ENCODE measurements at places on chromosomes 6 and 20.

DNA sequence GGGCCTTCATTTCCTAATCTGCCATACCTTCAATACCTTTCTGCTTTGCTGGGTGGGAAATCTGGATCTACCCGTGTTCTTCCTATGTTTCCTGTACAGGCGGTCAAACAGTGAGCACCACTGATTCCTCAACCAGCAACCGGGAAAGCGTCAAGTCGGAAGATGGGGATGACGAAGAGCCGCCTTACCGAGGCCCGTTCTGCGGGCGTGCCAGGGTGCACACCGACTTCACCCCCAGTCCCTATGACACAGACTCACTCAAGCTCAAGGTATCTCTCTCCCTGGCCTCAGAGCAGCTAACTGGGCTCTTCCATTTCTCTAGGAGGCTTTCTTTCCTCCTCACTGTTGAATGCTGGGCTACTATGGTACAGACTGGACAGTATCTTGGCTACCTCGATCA, 190.1 kb downstream of the SASH1 start:
- no peak for DNase-seq

DNA sequence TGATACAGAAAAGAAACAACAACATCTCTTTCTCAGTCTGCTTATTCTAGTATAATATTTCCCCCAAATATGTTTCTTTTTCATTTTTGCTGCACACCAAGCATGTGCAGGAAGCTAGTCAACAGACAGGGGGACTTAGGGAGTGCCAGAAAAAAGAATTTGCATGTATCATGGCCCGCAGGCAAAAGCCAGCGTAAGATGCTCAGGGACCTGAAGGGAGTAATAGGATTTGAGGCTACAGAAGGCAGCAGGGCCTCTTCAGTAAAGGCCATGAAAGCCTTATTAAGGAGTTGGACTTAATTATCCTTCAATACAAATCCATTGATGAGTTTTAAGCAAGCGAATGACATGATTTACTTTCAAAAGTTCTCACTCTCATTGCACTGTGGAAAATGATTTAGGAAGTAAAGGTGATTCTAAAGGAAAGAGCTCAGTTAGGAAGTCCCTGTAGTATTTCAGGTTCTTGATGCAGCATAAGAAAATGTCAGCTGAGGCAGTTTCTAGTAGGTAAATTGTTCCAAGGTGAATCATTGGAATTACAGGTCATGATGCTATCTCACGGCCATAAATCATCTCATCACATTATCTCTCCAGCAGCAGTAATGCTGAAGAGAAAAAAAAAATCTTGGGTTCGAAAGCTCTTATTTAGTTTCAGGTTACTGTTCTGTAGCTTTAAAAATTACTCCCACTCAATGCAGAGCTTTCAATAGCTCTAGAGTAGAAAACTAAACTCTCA, 94.8 kb downstream of the PTCHD4 start:
- DNase-seq, result no peak

DNA sequence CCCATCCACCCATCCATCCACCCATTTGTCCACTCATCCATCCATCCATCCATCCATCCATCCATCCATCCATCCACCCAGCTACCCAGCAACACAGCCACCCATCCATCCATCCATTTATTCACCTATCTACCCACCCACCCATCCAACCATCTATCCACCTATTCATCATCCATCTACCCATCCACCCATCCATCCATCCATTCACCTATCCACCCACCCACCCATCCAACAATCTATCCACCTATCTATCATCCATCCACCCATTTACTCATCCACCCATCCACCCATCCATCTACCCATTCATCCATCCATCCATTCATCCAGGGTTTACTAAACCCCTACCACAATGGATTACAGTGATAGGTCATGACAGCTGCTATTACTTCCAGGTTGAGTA, 7.4 kb downstream of the SERPINB1 start:
- DNase-seq, result no peak

DNA sequence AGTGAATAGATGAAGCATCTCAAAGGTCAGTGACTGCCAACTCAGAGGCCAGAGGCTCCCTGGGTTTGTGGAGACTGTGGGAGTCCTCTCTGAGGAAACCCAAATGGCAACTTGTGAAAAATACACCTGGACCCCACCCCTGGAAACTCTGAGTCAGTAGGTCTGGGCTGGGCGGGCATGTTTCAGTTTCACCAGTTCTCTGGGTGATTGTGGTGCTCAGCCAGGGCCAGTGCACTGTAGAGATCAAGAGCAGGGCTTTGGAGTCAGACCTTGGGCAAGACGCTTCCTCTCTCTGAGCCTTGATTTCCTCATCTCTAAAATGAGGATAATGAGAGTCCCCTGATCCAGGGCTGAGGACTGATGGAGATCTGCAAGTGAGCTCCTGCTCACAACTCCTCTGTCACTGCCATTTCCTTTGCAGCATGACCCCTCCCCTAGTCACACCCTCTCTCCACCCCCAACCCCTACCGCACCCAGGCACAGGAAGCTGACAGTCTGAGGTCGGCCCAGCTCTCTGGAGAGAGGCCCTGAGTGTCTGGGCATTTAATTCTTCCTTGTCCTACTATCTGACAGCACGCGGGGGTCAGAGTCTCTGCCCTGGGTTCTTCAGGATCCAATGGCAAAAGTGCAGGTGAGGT, 5.1 kb downstream of the DEF6 start:
- DNase-seq, result peak; percentile 49

DNA sequence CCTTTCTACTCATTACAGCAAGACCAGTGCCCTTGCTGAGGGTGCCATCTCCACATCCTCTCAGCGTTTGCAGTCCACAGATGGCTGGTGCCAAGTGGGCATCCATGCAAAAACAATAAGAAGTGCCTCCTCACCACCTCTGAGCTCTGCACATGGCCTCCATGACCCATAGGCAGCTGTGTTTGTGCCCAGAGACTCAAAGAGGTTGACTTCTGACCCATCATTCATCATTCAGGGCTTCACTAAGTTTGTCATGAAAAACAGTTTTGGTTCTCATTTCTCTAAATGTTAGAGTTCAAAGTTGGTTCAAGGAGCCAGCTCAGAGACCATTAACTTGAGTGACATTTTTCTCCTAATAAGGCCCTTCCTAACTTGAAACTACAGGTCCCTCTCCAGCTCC, 512.6 kb upstream of the MAP3K7 start:
- DNase-seq, result no peak

DNA sequence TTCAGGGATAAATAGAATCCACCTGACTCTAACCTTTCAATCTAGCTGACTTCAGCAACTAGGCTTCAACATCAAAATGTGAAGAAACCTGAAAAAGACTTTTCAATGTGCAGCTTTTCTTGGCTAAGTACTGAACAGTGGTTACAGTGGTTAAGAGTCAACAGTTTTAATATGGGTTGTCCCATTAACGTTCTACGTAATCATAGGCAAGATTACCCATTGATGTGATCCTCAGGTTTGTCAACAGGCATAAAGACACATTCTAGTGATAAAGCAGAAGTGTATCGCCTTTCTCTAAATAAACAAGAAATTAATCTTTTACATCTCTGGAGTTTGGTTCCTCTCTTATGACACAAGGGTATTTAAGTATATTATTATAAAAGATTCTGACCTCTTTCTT, 154.1 kb upstream of the RUNX2 start:
- DNase-seq, result no peak

GRCh38 chr6:167479301-167479700, 154.4 kb downstream of the TTLL2 start:
- DNase-seq, result no peak

- no peak for DNase-seq
Measured at GRCh38 chr6:89144354-89144906, 1.4 kb upstream of the PM20D2 start.

DNA sequence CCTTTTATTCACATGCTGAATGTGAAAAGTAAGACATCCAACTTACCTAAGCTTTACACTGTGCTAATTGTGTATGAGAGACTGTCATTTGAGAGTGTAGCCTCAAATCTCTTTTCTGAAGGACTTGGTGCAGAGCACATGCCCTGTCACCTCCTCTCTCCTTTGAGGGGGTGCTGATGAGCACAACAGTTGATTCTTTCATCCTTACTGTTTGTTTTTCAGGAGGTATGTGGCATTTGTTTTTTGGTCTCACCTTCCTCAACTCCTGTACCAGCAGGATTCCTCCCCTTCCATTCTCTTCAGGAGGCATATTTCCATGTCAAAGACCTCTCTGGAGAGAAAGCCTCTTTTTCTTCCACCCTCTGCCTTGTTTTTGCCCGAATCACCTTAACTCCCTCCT, 252.6 kb upstream of the CITED2 start:
- no peak for DNase-seq

DNA sequence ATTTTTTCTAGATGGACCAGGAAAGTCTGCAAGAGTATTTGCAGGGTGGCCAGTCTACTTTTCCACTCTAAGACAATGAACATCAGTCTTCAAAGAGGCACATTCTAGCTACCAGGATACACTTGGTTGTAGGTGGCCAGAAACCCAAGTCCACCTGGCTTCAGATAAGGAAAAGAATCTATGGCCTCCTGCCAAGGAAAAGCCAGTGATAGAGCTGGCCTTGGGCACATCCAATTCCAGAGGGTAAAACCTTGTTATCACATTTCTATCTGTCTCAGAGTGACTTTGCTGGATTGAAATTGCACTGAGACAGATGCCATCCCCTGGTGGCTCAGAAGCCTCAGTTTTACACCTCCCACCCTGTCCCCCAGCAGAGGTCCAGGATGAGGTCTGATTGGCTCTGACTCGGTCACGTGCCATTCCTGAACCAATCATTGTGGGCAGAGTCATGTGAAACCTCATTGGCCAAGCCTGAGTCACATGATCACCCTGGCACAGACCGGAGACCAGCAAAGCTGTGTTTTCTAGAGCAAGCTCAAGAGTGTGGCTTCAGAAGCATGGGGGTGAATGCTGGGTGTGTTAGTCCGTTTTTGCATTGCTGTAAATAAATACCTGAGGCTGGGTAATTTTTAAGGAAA, 497.4 kb upstream of the SULF2 start:
- DNase-seq, result no peak

GRCh38 chr6:72267470-72267869, 354.4 kb upstream of the KCNQ5 start:
- DNase-seq, result no peak

DNA sequence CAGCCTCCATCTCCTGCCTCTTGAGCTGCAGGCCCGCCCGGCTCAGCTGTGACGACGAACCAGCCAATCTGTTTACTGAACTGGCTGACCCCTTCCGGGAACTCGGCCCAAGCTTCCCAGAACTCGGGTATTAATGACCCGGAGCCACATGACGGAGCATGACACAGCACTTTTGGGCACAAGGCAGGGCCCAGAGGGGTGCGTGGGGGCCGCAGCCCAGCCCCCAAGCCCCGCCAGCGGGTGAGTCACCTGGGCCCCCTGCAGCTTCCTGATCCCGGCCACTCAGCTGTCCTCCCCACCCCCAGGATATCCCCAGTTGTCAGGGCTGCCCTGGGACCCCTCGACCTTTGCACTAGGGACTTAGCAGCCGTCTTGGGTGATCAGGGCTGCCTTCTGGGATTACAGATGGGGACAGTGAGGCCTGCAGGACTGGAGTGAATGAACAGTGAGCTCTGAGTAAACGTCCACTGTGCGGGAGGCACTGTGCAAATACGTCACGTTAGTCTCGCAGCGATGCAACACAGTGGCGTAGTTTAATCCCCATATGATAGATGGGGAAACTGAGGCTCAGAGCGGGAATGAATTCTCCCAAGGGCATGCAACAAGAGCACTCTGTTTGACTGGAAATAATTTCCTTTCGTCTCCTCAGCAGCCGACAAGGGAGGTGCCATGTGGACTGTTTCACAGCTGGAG, 102.1 kb downstream of the CEBPB start:
- no peak for DNase-seq

DNA sequence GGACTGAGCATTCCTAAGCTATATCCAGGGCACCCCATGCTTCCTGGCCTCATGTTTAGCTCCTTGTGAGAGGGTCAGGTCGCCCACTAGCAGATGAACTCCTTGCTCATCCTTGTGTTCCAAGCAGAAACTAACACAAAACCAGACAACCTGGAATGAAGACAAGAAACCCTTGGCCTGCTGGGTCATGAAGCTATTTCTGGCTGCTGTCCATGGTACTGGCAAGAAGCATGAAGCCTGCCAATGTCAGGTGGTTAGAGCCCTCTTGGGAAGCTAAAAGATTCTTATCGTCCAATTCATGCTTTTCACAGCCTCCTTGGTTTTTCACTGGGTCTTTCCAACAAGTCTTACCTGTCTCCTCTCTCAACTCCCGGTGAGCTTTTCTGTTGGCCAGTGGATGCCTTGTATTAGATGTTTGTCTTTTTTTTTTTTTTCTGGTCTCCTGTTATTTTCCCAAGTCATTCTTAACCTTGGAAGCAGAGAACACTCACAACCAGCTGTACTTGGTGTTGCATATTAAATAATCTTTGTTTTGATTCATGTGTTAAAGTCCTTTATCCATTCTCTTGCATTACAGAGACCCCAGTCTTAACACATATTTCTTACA, 180.3 kb downstream of the ANKRD60 start:
- no peak for DNase-seq

DNA sequence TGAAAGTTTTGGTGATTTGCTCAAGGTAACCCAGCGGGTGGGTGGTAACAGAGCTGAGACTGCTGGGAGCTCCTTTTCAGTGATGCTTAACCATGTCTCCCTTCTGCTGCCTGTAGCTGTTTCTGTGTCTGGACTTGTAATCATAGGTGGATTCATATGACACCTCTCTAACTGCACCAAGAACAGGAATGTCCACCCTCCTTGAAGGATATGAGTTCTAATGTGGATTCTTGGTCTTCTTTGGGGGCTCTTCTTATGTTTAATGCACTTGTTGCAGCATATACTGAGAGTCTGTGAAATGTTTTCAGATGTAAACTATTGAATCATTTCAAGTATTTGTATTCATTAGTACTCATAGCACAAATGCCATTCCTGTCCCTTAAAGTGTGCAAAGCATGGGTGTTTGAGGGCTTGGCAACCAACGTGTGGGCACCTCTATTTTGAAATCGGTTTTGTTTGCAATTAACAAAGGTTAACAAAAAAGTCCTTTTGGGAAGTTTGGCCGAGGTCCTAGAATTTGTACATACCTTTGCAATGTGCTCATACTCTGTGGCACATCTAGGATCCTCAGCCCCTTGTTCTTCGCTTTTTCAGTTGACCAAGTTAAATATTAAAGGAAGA, 138.0 kb downstream of the SOX4 start:
- no peak for DNase-seq

GRCh38 chr6:73180076-73180738, 45.1 kb downstream of the KHDC1L start:
- DNase-seq, result no peak

DNA sequence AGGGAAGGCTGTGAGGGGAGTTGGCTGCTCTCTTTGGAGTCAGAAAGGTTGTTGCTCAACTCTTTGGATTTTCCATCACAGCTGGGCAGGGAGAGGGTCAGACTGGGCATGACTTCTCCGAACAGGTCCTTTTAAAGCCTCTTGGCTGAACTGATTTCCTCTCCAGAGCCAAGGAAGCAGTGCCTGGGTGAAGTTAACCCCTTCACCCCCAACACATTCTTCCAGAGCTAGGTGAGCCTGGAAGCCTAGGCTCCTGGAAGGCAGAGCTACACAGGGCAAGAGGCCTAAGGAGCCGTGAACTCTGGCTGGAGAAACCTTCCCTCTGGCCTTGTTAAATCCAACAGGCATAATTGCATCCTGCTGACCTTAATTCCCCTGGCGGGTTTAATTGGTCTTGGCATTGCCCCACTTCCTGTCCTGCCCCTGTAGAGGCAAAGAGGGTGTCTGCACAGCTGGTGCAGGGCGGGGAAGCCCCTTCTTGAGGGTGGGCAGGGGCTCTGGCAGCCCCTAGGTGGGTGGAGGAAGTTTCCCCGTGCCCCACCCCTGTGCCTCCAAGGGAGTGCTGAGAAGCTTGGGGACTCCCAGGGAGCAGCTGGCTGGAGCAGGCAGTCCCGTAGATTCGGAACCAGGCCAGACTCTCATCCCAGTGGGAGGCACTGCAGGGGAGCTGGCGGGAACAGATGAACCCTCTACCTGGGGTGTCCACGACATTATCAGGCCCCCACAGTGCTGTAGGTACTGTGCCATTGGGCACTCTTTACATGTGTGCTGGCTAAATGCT, 3.6 kb upstream of the MYLK2 start:
- DNase-seq, result no peak
